ENCODE measurements at places on chromosomes 12 and 14.

- DNase-seq = no peak
Measured at GRCh38 chr12:85466890-85467289, 186.9 kb downstream of the ALX1 start.

DNA sequence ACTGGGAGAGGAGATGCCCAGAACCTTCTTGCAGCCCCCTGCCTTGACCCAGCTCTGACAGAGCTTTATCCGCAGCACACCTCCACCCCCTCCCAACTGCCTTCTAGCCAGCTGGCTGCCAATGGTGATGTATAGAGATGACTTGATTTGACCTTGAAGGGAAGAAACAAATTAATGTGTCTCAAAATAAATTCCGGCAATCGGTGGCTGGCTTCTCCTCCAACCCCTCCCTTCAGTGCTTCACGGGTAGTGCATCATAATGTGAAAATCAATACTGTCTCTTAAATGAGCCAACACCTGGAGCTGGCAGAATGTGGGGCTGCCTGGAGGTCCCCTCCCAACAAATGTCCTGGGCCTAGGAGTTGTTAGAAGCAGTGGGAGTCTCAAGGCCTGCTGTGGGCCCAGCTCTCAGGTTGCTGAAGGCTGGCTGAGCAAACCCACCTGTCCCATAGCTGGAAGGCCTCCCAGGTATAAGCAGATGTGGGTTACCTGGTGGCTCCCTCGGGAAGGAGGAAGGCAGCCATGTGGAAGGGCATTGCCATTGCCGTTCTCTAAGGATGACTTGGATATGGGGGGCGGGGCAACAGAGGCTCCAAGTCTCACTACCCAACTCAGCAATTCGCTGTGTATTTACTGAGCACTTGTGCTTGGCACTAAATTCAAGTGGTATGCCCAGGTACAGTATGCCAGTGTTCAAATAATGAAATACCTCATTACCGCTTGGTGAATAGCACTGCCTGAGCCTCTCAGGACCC is 23.2 kb downstream of the HSPB8 start:
- no peak for DNase-seq

- no peak for DNase-seq
Measured at GRCh38 chr14:50862036-50862570, 9.8 kb upstream of the ABHD12B start.

DNA sequence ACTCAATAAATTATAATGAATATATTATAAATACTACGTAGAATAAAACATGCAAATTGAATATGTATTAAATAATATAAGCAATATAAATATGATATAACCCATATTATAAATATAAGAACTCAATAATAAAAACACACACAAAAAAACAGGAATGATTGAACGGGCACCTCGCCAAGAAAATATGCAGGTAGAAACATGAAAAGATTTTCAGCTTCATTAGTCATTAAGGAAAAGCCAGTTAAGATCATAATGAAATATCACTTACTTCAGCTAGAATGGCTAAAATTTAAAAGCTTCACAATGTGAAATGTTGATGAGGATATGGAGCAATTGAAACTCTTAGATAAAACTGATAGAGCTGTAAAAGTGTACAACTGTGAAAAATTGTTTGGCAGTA is 17.8 kb upstream of the SEL1L start:
- DNase-seq = no peak

DNA sequence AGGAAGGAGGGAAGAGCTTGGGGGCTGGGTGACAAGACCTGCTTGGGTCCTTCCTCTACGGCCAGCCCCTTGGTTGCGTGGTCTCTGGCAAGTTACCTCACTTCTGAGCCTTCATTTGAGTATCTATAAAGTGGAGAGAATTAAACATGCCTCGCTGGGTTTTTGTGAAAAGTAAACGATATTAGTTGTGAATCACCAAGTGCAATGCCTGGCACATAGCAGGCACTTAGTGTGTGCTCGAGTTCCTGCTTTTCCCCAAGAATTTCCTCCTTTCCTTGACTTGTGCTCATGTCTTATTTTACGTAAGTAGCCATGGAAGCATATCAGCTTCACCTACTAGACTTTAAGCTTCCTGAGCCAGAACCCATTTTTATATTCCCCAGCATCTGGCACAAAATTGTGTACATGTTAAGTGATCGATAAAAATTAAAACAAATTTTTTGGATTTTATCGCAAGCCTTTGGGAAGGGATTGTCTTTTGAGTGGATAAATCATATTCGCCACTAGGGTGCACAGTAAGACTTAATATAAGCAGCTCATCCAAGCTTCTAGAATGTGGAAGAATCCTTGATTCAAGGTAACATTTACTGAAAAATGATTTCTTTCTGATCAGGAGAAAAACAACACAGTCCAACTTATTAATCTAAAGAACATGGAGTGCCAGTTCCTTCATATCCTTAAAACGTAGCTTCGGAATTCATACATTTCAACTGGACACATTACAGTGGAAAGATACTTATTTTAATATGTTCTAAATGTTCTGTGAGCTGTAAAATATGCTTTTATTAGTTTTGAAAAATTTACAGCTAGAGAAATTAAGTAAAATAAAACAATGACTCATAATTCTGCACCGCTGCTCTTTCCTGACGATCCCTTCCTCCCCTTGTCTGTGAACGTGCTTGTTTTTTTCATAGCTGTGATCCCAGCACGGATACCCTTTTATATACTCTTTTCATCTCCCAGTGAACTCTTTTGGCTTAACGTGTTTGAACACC is 62.0 kb downstream of the SLC25A47 start:
- no peak for DNase-seq

DNA sequence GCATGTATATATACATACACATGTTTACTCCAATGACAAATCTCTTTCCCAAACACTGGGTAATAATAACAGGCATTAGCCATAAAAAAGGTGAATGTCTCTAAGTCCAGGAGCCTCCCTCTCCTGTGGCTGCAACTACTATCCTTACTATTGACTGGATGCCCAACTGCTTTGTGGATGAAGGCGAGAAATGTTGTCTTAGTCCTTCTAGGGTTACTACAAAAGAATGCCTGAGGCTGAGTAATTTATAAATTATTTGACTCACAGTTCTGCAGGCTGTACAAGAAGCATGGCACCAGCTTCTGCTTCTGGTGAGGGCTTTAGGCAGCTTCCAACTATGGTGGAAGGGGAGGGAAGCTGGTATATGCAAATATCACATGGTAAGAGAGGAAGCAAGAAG is 366.0 kb upstream of the DDHD1 start:
- DNase-seq = no peak

GRCh38 chr14:42877716-42878115 is 1271.0 kb downstream of the LRFN5 start:
- DNase-seq = no peak

DNA sequence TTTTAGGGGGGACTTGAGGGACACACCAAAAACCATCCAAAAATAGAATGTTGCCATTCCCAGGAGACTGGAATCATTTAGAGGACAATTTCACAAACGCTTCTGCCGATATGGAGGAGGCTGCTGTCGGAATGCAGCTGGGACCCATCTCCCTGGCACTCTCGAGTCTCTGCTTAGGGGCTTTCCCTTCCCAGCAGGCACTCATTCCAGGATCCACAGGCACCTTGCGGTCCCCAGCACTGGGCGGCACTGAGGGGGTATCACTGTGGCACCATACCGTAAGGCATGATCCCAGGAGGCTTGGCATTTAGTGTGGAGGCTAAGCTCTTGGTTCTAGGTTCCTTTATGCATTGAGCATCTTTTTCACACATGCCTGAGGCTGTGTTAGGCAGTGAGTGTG is 36.6 kb upstream of the LTBP2 start:
- no peak for DNase-seq

DNA sequence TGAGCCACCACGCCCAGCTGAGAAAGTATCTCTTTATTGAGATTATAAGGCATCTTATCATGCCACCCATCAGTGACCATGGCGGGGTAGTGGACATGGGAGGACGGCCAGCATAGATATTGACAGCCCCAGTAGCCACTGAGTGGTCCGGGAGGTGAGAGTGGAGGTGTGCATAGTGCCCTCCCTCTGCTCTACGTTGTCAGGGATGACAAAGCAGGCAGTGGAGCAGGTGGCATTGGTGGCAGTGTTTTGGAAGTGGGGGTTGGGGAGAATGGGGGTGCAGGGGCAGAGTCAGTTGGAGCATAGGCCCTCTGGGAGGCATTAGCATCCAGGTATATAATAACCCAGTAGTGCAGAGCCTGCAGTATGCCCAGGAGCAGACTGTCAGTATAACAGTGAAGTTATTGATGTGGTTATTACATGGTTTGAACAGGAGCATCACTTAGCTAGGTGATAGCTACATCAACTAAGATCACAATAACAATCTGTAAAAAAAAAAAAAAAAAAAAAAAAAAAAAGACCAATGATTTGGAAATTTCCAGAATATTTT is 41.1 kb downstream of the GNG2 start:
- DNase-seq = no peak

- DNase-seq = no peak
Measured at GRCh38 chr12:93113317-93114006, 184.4 kb upstream of the EEA1 start.

DNA sequence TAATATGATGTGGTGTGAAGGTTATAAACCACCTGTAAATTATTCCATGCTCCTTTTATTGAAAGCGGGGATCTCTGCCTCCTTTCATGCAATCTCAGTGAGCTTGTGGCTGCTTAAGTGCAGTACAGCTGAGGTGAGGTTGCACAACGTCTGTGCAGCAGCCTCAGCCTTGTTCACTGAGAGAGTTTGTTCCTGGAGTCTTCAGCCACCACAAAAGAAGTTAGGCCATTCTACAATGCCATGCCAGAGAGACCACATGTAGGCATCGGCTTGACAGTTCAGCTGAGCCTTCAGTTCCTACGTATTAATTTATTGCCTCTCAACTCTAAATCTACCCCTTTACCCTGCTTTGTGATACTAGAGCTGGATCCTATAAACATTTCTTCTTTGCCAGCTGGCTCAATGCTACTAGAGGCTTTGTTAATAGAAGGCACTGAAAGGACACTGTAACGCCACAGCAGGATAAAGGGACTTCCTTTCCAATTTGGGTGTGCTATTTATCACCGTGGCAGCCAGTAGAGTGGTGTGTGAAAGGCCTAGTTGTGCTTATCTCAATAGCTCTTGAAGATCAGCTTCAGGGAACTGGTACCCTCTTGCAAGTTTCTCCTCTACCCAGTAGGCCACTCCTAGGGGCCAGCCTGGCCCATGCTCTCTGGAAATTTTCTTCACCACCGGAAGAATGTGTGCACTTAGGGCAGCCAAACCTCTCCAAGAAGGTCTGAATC is 337.7 kb downstream of the IPO8 start:
- DNase-seq = no peak

DNA sequence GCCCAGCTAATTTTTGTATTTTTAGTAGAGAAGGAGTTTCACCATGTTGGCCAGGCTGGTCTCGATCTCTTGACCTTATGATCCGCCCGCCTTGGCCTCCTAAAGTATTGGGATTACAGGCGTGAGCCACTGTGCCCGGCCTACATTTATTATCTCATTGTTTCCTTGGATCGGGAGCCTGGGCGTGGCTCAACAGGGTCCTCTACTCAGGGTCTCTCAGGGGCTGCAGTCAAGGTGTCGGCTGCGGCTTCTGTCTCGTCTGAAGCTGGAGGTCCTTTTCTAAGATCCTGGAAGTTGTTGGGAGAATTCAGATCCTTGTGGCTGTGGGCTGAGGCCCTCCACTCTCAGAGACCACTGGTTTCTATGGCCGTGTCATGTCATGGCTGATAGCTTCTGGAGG is 65.5 kb upstream of the SCN8A start:
- DNase-seq = no peak

DNA sequence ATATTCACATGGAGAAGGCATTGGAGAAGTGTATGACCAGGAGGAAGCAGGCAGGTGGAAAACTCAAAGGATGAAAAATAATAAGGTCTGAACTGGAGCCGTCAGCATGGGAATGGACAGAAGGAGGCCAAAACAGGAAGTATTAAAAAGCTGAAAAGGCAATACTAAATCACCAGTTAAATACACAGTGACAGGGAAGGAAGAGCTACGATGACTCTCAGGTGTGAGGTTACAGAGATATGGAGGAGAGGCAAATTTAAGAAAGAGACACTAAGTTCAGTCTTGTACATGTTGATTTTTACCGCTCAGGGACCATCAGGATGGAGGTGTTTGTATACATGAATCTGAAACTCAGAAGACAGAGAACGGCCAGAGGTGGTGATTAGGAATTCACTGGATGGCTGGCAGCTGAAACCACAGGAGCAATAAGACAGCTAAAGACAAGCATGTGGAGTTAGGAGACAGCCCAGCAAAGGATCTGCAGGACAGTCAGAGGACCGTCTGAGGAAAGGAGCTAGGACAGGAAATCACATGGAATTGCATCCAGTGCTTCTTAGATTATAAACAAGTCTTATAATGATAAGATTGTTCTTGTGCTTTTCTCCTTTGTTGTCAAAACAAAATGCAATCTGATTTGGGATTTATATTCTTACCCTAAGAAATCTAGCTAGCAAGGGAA is 33.9 kb upstream of the CDKN3 start:
- no peak for DNase-seq

DNA sequence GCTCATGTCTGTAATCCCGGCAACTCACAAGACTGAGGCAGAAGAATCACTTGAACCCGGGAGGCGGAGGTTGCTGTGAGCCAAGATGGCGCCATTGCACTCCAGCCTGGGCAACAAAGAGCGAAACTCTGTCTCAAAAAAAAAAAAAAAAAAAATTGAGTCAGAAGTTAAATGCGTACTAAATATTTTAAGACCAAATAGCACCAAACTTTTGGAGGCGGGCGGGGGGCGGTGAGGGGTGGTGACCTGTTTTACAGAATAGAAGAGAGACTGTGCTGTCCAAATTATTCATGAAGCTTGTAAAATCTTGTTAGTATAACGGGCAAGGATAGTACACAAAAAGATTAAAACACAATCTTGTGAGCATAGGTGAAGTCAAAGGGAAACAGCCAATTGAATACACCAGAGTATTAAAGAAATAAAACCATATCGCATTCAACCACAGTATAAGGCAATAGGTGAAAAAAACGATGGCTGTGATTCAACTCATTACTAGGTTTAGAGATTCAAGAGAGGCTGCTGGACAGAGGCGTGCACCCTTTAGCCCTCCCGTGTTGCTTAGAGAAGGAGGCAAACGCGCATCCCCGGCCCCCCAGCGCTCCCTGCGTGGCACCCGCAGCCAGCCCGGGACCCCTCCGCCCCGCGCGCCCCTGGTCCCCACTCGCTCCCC is 571 bp downstream of the ZNF891 start:
- no peak for DNase-seq

DNA sequence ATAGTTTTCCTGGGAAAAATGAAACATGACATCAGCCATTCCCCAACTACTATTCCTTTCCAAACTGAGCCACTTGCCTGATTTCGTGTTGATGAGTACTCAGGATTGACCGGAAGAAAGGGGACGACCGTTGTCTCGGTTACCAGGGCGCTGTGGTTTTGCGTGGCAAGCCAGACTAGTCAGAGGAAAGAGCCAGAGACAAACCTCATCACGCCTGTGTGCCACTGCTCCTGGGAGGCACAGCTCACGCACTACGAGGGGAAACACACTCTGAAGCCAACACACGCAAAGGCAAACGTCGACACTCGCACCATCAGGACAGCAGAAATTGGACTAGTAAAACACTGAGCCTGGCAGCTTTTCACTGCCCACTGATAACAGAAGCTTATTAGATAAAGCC is 35.0 kb downstream of the GIT2 start:
- no peak for DNase-seq

GRCh38 chr14:76098047-76098446 is 53.7 kb upstream of the GPATCH2L start:
- DNase-seq = no peak

- DNase-seq = peak; percentile 30
Measured at GRCh38 chr12:56839915-56840325, 76.8 kb downstream of the HSD17B6 start.

GRCh38 chr12:117643971-117644370 is 282.5 kb upstream of the NOS1 start:
- no peak for DNase-seq

- no peak for DNase-seq
Measured at GRCh38 chr12:80807640-80808288, 91.1 kb downstream of the MYF5 start.

All from anterior cingulate cortex (tissue), 58 donors.